ENCODE measurements at places on chromosomes 6 and 20.

- no peak for DNase-seq
Measured at GRCh38 chr6:129844118-129844891, 16.8 kb downstream of the TMEM244 start.

GRCh38 chr6:10901770-10902169 lies 14.9 kb downstream of the SYCP2L start:
- no peak for DNase-seq

DNA sequence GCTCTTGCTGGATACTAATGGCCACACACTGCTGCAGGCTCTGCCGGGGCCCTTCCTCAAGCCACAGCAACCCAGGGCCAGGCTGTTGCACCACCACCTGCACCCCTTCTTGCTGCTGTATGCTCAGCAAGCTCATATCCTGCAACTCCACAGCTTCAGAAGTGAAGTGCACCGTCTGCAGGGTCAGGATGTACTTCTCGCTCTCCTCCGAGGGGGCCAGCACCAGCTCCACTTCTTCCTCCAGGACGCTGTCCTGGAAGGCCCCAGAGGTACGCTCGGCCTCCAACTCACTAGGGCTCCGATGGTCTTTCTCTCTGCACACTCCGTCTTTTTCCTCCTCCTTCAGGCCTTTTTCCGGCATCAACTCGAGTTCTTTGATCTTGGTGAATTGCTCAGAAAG lies 1.2 kb downstream of the CTCFL start:
- no peak for DNase-seq

GRCh38 chr20:45910670-45911485 lies 1.1 kb downstream of the PLTP start:
- peak; percentile 96 for DNase-seq

DNA sequence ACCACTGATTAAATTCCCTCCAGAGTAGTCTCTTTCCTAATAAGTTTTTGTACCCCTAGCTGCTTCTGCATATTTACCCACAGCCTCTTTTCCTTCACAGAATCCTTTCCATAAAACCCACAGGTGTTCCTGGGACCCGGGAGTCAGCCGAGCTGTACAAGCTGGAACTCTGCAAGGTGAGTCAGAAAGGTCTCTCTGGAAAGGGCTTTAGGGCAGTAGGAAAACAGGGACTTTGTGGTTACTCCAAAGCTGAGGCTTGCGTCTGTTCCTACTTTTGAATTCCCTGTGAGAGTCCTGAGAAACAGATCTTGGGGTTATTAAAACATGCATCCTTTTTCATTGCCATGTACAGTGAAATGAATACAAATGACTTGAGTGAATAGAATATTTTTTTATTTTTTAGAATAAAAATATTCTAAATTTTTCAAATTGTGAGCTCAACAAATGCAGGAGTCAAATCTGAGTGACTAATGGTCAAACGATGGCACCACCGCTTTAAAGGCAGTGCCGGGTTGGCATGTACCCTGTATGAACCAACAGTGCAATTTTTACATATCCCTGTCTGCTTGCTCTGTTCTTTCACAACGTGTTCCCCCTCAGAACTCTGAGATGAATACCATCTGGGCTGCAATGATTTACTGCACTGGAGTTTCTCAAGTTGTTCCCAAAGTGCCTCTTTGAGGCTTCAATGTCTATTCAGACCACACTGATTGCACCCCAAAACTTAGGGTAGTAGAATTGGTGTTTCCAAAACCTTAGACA lies 78.4 kb downstream of the GFRAL start:
- DNase-seq, result no peak

- no peak for DNase-seq
Measured at GRCh38 chr20:17882065-17882833, 86.3 kb downstream of the SNX5 start.

DNA sequence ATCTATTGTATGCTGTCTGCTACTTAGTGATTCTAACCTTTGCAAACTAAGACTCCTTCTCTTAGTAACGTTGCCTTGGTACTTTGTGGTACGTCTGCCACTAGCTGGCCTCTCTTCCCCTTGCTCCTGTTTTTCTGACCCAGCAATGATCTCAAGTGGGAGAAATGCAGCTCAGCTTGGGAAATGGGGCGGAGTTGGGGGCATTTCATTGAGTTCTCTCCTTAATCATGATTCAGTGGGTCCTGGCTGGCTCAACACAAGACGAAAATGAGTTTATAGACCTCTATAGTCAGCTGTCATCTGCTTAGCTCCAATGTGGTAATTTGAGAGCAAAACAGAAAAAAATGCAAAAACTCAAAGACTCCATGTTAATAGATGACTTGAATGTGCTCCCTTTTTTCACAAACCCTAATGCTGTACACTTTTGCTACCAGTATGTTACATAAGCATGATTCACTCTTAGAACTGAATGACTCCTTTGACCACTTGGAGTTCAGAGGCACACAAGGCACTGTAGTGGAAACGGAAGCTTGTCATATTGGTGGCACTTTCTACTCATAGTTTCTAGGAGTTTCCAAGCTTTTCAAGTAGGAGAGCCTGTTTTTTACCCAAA lies 55.3 kb upstream of the SOX4 start:
- DNase-seq, result no peak

DNA sequence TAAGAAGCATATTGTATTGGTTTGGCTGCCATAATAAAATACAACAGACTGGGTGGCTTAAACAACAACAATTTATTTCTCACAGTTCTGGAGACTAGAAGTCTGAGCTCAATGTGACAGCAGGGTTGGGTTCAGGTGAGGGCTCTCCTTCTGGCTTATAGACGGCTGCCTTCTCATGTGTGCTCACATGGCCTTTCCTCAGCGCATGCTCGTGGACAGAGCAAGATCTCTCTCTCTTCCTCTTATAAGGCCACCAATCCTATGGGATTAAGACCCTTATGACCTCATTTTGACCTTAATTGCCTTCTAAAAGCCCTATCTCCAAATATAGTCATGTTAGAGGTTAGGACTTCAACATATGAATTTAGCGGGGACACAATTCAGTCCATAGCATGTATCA lies 32.4 kb upstream of the GFOD1 start:
- DNase-seq, result no peak

DNA sequence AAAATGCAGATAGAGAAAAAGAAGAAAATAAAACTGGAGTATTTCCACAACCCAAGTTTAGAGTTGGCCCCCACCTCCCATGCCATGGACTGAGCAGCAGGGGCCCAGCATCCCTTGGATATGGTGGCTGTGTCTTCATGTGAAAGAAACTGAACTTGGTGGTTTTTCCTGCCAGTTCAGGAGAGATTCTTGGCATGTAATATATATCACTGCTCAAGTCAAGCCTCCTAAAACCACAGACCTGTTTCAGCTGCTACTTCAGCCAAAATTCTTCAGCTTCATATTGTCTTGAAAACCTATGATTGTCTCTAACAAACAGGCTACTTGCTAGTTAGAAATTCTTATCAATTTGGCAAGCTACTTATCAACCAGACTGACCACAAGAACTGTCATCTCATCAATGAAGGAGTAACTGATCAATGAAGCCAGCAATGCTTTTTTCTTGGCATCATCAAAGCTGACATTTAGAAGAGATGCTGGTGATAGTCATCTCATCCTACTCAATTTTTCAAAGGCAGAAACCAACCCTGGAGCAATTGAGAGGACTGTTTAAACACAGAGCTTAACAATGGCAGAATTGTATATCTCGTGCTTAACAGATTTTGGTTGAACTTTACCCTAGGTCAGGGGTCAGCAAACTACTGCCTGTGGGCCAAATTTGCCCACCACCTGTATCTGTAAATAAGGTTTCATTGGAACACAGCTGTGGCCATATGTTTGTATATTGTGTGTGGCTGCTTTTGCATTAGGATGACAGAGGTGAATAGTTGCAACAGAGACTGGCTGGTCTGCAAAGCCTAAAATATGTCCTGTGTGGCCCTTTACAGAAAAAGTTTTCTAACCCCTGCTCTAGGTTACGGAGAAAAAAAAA lies 10.4 kb upstream of the NOL7 start:
- no peak for DNase-seq

GRCh38 chr6:14699803-14700601 lies 545.9 kb upstream of the JARID2 start:
- DNase-seq, result no peak

DNA sequence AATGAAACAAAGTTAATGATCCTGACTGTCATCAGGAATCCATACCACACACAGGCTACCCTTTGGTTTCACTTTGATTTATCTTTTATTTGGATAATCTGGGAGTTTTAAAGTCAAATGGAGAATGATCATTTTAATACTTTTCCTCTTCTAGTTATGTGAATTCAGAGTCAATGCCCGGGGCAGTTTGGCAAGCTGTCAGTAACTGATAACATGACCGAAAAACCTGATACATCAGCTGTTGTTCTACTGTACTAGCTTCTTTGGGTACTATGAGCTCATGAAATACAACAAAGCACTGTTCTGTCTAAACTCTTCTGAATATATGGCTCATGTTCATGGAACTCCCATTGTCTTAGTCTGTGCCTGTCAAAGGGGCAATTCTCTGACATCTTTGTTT lies 30.2 kb downstream of the KLHL31 start:
- DNase-seq, result no peak

DNA sequence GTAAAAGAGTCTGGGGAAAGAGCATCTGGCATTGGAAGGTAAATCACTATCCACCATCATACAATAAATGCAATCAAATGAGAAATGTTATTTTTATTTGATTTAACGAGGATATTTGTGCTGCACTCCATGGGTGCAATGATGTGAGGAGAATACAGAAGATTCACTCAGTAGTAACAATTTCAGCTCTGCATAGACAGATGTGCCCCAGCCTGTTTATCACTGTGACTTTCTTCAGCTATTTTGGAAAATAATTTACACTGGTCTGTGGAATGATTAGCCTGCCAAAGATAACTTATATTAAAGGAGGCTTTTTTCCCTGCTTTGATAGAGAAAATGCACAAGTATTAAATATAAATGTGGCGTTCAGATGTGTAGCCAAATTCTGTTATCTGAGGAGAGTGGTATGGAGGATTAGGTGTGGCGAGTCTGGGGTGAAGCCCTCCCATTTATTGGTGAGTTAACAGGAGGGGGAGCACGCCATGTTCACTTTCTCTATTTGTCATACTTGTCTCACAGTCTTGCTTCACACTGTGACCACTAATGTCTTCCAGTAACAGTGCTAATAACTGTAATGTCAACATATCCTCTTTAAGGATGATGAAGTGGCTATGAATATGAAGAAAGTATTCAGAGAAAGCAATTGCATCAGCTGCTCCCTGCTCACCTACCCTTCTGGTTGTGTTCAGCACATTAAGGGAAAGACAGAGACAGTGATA lies 645.6 kb downstream of the MMUT start:
- no peak for DNase-seq

DNA sequence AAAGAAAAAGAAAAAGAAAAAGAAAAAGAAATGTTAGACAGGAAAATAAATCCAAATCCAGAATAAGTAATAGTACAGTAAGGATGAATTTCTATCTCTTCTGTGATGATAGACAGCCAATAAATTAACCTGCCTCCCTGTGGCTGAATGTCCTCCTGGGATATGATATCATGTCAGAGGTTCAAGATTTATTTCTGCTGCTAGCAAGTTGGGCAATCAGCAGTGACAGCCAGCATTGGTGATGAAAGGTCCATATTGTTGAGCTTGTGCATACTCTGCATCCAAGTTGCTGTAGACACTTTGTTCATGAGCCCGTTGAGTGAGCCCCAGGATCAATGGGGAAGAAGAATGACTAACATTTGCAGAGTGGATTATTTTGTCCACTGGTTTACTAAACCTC lies 44.9 kb upstream of the CEP85L start:
- no peak for DNase-seq

DNA sequence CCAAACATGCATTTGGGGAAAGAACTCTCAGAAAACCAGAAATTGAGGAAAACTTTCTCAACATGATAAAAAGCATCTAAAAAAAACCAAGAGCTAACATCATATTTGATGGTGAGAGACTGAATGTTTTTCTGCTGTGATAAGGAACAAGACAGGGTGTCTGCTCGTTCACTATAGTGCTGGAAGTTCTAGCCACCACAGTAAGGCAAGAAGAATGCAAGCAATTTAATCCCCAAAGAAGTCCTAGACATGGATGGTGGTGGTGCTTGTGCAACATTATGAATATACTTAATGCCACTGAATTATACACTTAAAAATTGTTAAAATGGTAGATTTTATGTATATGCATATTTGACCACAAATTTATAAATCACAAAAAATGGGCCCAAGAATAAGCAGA lies 53.4 kb downstream of the LYRM2 start:
- no peak for DNase-seq

DNA sequence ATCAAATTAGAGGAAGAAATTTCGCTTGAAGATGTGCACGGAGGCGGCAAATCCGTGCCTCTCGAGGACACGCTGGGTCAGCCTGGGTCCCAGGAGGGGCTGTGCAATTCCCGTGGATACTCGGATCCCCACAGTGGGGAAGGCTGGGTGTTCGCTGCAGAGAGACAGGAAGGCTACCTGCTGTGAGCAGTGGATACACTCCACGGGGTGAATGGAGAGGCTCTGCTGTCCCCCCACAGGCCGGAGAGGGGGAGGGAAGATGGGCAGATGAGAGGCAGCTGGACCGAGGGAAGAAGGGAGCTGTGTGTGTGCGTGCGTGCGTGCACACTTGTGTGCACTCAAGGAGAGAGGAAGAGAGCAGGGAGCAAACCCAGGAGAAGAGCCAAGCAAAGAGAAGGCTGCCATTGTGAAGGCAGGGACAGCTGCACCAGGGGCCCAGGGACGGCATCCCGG lies 57.3 kb downstream of the SULF2 start:
- DNase-seq, result no peak

DNA sequence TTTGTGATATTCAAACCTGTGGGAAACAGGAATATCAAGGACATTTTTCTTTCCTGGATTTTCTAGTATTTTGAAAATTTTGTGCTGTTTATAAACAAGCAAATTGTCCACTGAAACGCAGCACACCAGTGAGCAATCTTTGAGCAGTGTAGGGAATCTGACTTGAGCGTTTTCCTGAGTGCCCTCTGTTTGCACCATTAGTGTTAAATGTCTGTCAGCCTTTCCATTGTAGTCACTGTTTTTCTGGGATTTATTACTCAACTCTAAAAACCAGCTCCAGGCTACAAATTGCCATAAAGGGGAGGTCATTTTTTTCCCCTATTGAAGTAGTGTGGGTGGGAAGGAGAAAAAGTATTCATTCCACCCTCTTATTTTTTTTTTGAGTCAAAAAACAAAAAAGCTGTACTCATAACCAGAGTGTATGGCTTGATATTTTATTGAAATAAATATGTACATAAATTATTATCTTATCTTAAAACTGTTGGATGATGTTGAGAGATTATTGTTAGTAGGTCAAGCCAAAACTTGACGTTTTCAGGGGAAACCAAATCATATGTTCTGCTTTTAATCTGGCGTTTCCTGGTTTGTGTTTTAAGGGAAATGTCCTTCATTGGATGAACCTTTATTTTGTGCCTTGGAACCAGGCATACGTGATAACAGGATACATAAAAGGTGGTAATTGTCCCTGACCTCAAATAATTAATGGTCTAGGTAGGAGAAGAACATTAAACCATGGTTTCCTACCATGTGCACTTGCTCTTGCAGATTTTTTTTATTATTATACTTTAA lies 51.8 kb downstream of the TSHZ2 start:
- DNase-seq, result no peak
